ENCODE measurements at places on chromosomes 12 and 14.
A peak's percentile ranks its signal among the peaks of the same experiment; 100 is the strongest.

GRCh38 chr14:64092940-64093339 lies 201.2 kb downstream of the ESR2 start:
- no peak for DNase-seq

DNA sequence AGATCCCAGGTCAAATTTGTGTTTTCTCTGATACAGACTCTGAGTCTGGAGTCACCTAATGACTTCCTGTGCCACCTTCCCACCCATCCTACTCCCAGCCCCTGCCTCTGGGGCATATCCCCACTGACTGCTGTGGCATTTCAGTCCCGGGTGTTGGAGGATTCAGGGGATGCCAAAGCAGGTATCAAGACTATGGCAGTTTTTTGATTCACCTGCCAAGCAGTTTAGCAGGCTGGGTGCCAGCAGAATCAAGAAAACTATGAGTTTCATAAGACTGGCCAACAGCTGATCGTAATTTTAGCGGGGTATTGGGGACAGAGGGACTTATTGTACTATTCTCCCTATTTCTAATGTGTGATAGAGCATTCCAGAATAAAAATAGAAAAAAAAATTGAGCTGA lies 4.6 kb downstream of the PLEKHH1 start:
- no peak for DNase-seq

GRCh38 chr12:58540480-58541299 lies 379.6 kb downstream of the LRIG3 start:
- DNase-seq, result peak; percentile 15

GRCh38 chr14:104588066-104588857 lies 8.7 kb downstream of the C14orf180 start:
- no peak for DNase-seq

DNA sequence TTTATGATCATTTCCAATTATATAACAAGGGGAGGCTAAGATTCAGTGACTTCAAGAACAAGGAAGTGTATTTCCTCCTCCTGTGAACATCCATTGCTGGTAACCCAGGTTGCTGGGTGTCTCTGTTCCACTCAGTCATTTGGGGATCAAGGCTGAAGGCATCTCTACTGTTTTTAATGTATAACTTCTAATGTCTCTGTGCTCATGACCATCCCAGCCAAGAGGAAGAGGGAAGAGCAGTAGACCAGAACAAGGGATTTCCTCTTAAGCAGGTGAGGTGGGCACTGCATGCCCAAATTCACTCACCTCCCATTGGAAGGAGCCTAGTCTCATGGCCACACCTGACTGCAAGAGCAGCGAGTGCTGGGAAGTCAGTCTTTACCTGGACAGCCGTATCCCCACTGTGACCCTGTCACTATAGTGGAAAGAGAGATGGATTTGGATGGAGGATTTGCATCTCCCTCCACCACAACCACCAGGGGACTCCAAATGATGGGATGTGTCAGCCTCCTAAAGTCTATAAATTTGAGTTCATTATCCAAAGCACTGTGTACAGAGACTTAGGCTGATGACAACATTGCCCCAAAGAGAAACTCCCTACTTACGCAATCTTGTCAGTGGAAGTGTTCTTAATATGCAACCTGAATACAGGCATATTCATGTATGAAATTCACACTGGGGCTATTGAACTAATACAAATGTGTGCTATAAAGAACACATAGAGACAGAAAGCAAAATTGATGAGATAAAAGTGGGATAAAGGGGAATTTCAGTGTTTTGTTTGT lies 368.7 kb downstream of the TMEM132D start:
- DNase-seq, result no peak

GRCh38 chr14:95173518-95173917 lies 16.2 kb upstream of the DICER1 start:
- DNase-seq, result no peak

DNA sequence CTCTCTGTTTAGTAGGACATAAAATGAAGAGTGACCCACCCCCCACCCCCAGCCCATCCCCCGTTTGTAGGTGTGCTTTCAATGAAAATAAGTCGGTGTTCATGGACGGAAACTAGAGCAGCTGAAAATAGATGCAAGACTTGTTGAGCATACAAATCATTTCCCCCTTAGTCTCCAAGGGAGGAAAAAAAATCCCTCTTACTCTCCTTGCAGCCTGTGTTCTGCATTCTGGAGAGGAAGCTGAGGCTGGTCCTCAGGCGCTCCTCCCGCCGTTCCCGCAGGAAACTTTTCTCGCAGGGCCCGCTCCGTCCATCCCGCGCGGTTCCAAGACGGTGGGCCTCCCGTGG lies 259.0 kb upstream of the E2F7 start:
- no peak for DNase-seq

DNA sequence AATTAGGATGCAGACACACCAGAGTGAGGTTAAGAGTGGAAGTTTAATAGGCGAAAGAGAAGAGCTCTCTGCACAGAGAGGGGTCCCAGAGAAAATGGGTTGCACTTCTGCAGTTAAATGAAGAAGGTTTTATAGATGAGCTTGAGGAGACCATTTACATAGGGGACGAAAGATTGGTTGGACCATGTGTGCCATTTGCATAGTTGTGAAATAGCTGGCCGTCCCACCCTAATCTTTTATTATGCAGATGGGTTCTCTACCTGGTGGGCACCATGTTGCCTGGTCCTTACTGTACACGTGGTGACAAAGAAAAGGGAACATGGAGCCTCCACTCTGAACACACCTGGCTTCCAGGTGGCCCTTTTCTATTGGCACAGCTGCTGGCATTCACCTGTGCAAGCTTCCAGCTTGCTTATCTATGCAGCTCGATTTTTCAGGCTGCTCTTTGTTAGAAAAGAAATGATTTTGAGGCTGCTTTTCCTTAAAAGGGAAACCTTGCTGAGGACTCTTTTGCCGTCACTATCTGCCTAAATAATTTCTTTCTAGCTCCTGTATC lies 67.1 kb upstream of the SRSF5 start:
- DNase-seq, result no peak

GRCh38 chr12:62647586-62647985 lies 181.0 kb downstream of the MON2 start:
- DNase-seq, result no peak

- no peak for DNase-seq
Measured at GRCh38 chr12:87883806-87884205, 145.4 kb downstream of the C12orf50 start.

GRCh38 chr14:67410313-67410712 lies 1.7 kb downstream of the PLEK2 start:
- no peak for DNase-seq

- DNase-seq, result no peak
Measured at GRCh38 chr12:7695566-7696197, at the start of gene GDF3. Gene GDF3 (minus strand): TSS chr12:7695775. CDS start chr12:7695728, 47 bp downstream.

- no peak for DNase-seq
Measured at GRCh38 chr14:23660290-23661226, 24.4 kb downstream of the DHRS2 start.

- no peak for DNase-seq
Measured at GRCh38 chr12:74264692-74265091, 272.9 kb upstream of the ATXN7L3B start.

DNA sequence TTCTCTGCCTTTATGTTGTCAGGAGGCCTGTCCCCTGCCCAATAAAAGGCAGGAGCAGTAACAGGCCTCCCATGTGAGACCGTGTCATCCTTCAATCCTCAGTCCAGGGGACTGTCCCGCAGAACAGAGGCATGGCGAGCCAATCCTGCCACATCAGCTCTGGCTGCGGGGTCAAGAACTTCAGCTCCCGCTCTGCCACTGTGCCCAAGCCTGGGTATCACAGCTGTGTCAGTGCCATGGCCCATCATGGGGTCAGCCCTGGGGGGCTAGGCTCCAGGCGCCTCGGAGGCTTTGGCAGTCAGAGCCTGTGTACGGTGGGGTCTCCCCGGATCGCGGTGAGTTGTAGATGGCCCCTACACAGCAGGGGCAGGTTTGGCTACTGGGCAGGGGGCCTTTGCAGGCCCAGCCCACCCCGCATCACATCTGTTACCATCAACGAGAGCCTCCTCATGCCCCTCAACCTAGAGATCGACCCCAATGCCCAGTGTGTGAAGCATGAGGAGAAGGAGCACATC lies 19.9 kb upstream of the KRT83 start:
- DNase-seq, result no peak

DNA sequence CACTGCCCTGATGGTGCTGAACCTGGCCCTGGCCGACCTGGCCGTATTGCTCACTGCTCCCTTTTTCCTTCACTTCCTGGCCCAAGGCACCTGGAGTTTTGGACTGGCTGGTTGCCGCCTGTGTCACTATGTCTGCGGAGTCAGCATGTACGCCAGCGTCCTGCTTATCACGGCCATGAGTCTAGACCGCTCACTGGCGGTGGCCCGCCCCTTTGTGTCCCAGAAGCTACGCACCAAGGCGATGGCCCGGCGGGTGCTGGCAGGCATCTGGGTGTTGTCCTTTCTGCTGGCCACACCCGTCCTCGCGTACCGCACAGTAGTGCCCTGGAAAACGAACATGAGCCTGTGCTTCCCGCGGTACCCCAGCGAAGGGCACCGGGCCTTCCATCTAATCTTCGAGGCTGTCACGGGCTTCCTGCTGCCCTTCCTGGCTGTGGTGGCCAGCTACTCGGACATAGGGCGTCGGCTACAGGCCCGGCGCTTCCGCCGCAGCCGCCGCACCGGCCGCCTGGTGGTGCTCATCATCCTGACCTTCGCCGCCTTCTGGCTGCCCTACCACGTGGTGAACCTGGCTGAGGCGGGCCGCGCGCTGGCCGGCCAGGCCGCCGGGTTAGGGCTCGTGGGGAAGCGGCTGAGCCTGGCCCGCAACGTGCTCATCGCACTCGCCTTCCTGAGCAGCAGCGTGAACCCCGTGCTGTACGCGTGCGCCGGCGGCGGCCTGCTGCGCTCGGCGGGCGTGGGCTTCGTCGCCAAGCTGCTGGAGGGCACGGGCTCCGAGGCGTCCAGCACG lies 4.7 kb downstream of the LTB4R start:
- peak; percentile 69 for DNase-seq

DNA sequence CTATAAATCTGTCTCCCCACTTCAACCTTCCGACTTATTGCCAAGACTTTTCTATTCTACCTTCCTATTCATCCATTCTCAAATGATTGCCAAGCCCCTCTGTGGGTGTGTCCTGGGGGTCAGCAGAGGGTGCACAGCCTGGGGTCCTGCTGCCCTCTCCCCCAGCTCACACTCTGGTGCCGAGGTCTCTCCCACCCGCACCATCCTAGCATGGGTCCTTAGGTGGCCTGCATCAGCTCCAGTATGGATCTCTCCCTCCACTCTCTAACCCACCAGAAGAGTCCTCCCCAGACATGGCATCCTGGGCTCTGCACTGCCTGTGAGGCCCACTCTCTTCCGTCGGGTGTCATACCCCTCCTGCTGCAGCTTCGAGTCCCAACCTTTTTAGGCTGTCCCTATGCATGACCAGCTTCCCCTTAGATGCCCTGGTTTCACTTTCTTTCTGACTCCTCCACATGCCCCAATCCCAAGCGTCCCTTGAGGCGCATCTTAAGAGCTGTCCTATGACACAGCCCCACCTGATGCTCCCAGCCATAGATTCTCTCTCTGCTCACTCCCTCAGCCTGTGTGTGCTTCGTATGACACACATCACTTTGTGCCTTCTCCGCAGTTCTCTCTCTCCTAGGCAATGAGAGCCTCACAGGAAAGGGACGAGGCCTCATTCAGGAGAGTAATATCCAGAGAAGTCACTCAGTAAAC lies 43.9 kb downstream of the GIT2 start:
- DNase-seq, result no peak

DNA sequence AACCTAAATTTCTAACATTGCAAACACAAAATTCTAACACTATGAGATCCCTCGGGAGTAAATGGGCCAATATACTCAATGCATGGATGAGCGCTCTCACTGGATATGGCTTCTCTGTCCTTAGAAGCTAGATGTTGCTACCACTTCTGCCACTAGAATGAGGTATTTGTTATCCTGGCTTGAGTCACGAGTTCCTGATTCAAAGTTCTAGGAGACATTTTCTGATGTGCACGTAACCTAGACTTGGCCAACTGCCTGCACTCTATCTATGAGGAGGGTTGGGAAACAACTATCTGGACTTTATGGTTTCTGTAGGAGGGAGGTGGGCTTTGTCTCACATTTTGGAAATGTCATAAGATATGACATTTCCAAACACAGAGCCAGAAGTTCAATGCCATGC lies 37.6 kb downstream of the FERMT2 start:
- DNase-seq, result no peak

DNA sequence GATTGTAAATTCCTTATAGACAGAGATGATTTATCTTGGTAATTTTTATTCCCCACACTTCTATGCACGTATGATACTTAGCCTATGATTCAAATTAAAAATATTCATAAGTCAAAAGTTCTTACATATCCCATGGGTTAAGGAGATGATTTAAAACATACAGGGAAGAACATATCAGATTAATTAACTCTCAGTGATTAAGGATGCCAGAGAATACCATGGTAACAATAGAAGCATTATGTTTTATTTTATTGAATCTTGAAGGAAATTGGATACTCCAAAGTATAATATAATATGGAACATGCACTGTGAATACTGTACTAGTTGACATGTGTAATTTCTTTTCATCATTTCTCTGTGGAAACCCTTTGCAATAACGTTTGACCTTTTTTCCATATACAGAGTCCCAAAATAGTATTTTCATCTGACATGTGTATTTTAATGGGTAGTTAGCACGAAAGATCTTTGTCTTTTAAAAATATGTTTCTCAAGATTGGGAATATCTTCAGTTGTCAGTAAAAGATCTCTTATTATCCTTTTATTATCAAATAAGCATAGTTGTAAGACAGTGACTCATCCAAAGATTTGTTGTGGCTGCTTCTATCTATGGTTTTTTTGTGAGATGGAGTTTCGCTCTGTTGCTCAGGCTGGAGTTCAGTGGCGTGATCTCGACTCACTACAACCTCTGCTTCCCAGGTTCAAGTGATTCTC lies 166.7 kb downstream of the RAD51B start:
- no peak for DNase-seq
